ENCODE measurements at places on chromosomes 2 and 18.

DNA sequence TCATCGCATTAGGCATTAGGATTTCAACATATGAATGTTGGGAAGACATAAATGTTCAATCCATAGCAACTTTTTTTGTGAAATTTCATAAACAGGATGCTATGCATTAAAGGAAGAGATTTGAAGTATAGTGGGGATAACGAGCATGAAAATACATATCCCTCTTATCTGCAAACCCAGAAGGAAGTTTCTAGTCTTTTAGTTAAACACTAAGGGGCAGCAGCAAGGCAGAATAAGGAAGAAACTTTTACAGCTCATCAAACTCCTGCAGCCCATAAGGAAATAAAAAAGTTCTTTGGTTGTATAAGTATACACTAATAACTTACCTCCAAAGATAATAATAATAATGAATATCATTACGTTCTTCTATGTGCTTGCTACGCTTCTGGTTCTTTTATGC is 81.5 kb downstream of the CD226 start:
- DNase-seq: no peak

- DNase-seq: peak; percentile 4
Observed at GRCh38 chr2:209523867-209524266, 100.0 kb downstream of the MAP2 start.

DNA sequence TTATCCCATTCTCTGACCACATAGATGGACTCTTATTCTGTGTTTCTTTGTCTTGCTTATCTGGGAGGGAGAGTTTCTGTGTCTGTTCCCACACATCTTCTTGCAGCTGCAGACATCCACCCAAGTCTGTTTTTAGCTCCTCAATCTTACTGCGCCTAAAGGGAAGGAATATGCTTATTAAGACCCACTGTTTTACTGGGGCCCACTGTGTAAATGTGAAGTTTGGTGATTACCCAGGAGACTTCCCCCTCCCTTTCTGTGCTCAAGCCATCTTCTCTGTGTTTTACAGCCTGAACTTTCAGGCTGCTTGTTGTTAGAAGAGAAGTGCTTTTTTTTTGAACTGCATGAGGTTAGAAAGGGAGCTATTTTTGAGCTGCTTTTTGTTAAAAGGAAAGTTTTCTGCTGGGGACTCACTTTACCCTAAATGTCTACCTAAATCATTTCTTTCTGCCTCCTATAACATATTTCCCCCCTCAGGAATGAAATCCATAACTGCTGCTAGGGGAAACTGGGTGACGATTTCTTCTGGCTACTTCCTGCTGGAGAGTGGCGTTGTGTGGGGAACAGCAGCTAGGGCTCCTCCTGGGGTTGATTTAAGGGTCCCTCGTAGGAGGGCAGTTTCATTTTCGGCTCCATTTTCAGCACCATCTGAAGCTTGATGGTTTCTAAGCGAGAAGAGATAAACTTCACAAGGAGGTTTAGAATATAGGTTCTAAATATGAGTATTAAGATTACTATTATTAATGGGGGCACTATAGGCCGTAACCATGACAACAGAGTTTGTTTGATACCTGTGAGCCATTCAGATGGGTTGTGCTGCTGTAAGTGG is 39.5 kb upstream of the GMCL1 start:
- peak; percentile 50 for DNase-seq

DNA sequence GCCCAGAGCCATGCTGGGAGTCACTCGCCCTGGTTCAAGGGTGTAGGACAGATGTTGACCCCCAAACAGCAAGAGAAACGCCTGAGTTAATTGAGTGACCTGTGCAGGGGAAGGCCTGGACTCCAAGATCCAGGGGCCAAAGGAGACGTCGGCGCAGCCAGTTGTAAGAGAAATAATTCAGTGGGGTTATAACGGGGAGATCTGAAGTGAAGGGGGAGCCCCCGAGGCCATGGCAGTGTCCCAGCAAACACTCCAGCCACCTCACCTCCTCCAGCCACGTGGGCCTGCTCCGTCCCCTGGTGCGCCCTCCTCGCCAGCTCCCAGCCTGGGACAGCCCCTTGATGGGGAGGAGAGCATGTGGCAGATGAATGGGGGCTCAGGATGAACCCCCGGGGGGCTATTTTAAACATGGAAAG is 130.7 kb upstream of the GPC1 start:
- no peak for DNase-seq

DNA sequence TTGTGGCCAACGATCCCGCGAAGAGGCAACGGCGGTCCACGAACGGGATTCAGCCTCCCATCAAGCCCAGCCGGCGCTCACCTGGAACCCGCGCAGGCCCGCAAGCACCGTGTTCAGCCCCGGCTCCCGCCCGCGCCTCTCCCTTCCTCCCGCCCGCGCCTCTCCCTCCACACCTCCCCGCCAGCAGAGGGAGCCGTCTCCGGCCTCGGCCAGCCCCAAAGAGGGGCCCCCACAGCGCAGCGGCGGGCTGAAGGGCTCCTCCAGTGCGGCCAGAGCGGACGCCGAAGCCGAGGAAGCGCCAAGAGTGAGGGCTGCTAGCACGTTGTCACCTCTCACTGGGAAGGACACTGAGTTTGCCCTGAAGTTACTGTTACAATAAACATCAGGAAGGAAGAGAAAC is 55.3 kb upstream of the LAPTM4A start:
- peak; percentile 55 for DNase-seq

DNA sequence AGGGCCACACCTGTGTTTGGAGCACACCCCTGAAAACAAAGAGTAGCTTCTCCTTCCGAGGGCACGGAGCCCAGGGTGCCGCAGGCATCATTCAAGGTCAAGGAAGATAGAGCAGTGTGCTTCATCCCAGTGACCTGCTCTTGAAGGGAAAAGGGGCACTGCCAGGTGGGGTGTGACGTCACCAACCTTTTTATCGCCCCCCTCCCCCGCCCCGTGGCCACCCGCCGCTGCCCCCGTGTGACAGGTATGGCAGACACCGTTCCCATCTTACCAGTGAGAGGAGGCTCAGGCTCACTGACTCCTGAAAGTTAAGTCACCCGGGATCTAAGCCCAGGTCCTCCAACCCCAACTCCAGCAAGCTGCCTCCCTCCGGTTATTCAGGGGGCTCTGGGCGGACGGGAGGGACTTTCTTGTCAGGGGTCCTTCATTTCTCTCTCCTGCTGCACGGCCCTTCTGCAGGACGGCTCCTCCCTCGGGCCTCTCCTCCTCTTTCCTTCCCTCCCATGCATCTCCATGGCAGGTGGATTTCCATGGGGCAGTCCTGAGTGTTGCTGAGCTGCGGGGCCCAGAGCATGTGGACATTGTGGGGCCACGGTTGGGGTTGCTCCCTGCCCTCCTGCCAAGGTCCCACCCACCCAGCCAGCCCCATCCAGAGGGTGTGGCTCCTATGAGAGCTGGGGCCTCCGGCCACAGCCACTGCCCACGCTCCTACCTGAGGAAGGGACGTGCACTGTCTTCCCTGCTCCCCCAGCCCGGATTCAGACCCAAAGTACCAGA is 114.1 kb upstream of the HDAC4 start:
- DNase-seq: no peak

DNA sequence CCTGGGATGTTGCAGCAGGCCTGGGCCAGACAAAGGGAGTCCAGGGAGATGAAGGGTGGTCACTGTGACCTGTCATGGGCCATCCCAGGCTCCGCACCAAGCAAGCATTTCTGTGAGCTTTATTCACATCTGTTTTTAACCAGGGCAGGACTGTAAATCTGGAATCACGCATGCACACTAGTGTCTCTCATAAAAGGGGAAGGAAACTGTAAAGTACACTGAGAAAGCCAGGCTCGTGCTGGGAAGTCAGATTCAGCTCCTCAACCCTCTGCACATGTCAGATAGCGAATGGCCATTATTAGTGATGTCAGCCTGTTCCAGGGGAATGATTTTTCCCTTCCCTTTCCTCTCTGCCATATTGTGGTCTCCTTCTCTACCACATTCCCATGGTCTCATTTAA is 818.6 kb upstream of the RAB6C start:
- no peak for DNase-seq

DNA sequence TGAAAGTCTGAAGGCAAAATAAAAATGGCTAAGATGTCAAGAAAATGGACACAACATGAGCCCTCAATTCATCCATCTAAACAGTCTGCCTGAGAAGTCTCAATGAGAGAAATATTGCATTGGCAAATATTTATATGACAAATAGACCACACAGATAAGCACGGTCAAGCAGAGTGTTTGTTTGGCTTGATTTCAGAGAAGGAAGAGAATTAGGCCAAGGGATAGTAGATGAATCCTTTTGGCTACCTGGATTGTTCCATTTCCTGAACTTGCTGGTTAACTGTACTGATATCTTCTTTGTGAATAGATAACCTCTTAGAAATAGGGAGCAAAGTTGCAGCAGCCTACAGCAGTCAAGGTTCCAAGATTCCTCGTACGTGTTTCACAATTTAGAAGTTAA is 129.6 kb downstream of the RBMS1 start:
- DNase-seq: no peak

GRCh38 chr2:182594286-182594685 is 121.8 kb upstream of the DNAJC10 start:
- DNase-seq: peak; percentile 72

GRCh38 chr2:195734395-195734794 is 77.4 kb downstream of the SLC39A10 start:
- DNase-seq: peak; percentile 38

DNA sequence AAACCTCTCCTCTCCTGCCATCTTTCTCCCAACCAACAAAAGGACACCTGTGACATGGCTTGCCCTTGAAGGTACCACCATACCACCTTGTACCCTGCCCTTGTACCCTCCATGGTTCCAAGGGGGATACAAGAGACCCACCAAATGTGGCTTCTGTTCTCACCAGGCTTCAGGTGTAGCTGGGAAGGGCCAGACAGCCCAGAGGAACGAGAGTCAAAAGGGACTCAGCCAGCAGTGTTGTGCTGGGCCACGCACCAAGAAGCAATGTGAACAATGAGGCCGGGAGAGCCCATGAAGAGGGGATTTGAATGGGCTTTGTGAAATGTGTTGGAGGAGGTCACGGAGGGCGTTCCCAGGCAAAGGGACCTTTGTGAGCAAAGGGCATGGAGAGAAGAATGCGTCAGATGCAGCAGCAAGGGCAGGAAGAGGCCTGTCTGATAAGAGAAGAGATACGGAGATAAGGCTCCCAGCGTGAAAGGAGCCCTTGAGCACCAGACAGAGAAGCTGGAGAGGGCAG is 48.6 kb downstream of the PLB1 start:
- DNase-seq: no peak

- no peak for DNase-seq
Observed at GRCh38 chr2:128545085-128545484, 226.4 kb upstream of the HS6ST1 start.

DNA sequence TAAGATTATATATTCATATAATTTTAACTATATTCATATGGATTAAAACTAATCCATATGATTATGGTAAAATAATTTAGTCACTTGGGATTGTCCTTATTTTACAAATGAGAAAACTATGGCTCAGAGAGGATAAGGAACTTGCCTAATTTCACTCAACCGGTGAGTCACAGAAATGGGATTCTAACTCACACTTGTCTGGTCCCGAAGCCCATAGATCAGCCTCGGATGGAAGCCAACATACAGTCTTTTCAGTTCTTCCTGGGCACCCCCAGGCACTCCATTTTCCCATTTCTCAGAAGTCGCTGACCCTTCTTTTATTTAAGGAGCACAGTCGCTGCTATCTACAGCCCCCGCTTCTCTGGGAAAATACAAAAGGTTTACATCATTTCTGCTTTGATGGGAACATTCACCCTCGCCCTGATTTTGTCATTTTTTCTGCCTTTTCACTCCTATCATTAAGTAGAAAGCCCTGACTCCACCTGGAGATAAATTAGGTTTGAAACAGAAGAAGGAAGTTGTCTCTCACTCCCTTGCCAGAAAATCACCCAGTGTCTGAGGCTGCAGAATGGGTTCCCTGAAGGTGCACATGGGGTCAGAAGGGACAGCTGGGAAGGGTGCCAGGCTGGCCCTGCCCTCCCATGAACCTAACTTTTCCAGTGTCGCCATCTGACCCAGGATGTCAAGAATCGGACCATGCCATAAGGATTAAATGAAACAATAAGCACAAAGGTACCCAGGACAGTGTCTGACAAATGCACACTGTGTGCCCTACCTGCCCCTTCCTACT is 36.6 kb downstream of the CYP1B1 start:
- peak; percentile 23 for DNase-seq

DNA sequence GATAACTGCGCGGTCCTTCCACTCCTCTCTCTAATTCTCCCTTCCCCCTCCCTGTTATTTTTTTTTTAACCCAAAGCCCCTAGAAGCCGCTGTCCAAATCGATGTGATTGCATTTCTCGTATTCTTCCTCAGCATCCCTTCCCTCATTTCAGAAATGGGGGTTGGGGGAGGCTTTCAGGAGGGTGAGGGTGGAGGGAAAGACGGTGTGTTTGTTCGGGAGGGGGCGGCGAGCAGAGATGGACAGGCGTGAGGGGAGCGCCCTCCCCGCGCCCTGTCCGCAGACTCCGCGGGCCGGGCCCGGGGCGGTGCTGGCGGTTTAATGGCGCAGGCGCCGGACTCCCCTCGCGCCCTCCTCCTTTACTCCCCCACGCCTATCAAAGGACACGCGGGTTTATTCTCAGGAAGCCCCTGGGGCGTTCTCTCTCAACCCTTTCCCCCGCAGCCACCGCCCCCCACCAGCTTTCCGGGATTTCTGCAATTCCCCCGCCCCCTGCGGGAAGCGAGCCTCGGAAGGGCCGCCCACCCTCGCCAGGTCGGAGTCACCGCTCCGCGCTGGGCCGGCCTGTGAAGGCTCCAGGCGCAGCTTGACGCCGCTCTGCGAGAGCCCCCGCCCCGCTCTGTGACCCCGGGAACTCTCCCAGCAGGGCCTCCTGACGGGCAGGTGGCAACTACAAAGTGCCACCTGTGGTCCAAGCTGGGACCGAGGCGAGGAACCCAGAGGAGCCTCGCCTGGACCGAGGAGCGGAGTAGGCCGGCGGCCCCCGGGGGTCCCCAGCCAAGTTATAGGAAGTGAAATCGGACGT is 981 bp downstream of the ST8SIA3 start:
- no peak for DNase-seq

GRCh38 chr18:64271246-64271645 is 122.4 kb upstream of the LINC00305 start:
- no peak for DNase-seq

- DNase-seq: no peak
Observed at GRCh38 chr2:156590085-156590739, 154.0 kb downstream of the GPD2 start.

DNA sequence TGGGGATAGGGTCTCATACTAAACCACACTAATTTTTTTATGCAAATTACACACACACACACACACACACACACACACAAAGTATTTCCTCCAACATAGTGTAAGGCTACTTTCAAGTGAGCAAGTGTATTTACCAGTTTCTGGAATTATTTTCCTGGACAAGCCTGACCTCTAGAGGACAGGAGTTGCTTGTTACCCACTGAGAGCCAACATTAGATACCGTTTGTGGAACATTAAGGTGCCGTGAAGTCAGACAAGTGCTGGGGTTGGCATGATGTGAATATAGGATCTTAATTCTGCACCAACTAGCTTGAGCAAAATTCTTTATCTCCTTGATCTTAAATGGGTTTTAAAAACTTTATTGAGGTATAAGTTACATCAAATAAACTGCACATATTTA is 39.3 kb upstream of the SERPINB2 start:
- DNase-seq: peak; percentile 75

DNA sequence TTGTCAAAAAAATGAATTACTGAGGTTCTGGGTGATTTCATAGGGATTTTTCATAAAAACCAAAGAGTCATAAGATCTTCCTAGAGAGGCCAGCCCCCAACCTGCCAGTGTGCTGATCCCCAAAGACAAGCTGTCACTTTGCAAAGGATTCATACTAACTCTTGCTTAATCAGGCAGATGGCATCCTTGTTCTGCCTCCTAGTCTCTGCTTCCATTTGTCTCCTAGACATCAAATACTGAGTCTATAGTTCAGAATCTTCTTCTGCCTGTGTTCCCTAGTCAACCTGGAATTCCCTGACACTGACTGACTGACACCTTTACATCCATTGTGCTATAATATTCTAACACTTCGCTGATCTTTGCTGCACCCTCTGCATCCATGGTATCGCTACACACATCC is 84.9 kb downstream of the SLC8A1 start:
- DNase-seq: no peak
